Inflammatory macrophage (primary cell): ENCODE measurements at places on chromosomes 7 and 10.

- peak; percentile 40 for DNase-seq
Observed at GRCh38 chr10:29646238-29646902, 11.6 kb upstream of the SVIL start.

- no peak for DNase-seq
Observed at GRCh38 chr10:4596951-4597350, 229.1 kb upstream of the AKR1E2 start.

DNA sequence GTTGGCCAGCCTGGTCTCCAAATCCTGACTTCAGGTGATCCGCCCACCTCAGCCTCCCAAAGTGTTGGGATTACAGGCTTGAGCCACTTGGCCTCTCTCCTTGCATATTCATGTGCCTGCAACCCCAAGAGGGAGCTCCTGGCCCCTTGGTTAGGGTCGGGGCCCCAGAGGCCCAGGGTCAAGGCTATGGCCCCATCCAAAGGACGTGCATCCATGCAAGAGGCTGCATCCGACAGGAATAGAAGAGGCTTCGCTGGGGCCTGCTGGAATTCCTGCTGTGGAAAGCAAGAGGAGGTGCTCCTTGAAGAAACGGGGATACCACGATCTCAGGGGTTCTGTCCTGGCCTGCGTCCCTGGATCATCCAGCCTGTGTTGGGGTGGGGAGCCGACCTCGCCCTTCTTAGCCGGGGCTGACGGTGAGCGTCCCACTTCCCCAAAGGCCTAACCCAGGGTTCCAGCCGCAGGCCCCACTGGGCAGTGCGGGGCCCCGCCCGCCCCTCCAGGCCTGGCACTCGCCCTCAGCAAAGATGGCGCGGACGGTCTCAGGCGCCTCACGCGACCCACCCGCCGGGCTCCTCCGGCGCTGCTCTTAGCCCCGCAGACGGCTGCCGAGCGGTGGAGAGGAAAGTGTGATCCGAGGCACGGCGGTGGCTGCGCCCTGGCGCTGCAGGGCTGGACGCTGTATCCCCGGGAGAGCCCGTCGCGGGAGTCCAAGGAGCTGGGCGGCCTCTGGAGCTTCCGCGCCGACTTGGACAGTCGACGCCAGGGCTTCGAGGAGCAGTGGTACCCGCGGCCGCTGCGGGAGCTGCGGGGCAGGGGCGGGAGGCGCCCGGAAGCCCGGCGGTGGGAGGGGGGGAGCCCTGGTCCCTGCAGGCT lies 54.7 kb downstream of the ZNF727 start:
- no peak for DNase-seq

DNA sequence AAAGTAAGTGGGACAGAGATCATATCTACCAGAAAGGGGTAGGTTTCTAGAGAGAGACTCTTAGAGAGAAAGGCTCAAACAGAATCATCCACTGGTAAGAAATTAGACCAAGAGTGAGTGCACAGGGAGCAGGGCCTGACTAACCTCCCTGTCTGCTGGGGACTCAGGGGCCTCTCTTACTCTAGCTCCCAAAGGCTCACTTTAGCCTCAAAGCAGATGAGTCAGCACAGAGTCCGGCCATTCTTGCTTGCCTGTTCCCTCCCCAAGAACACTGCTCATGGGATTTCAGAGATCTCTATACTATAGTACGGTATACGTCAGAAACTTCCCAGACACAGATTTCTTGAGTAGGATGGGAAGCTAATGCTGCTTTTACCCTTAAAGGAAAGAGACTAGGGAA lies 32.7 kb downstream of the RBM28 start:
- no peak for DNase-seq

DNA sequence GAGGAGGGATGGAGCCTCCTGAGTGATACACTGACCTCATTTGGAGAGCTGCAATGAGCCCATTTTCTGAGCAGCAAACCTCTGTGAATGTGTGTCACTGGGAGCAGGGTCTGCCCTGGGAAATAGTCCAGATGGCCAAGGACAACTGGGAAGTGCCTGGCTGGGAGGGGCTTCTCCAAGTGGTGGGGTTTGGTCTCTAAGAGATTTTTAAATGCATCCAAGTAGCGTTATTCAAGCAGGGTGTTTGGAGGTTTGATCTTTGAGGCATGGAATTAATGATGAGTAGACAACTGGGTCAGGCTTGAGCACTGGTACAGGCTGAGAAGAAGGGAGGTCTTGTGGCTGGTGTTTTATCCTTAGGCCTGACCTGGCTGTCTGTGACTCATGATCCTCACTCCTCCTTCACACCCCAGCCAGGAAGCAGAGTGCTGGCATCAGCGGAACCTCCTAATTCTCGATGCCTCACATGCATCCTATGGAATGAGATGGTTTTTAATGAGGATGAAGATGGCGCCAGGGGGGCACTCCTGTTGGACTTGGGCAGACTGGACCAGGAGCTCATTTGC lies 3.3 kb downstream of the GOLGA7B start:
- DNase-seq: no peak

- DNase-seq: peak; percentile 72
Observed at GRCh38 chr10:46216836-46217751, 69.7 kb upstream of the ANTXRL start.

GRCh38 chr10:30111340-30112022 lies 52.1 kb upstream of the JCAD start:
- DNase-seq: no peak
